ENCODE measurements at places on chromosomes 2 and 18.

GRCh38 chr2:10399358-10399757, 48.8 kb downstream of the ODC1 start:
- DNase-seq, result no peak

- DNase-seq, result no peak
Measured at GRCh38 chr2:135320465-135321355, 210.3 kb downstream of the ZRANB3 start.

GRCh38 chr2:88167740-88168139, 2.4 kb upstream of the THNSL2 start:
- no peak for DNase-seq

DNA sequence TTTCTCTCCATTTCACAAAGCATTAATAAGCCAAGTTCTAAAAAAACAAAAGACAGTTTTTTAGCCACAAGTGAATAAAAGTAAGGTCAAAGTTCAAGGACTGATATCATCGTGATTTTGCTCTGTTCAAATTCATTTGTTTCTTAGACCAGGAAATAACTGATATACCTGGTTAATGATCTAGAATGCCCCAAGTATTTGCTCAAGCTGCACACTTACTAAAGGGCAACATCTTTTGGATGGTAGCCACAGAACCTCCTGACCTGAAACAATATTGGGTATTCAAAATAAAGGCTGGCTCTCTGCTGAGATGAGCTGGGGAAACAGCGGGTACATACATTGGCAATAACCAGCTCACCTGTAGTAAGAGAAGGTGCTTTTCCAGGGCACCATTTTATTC, 314.7 kb upstream of the LYPD1 start:
- no peak for DNase-seq

- no peak for DNase-seq
Measured at GRCh38 chr2:1693723-1694122, 50.6 kb downstream of the PXDN start.

GRCh38 chr18:24011123-24011917, 3.2 kb upstream of the TTC39C start:
- peak; percentile 24 for DNase-seq

GRCh38 chr2:193988784-193989183, 1668.2 kb upstream of the SLC39A10 start:
- DNase-seq, result no peak

DNA sequence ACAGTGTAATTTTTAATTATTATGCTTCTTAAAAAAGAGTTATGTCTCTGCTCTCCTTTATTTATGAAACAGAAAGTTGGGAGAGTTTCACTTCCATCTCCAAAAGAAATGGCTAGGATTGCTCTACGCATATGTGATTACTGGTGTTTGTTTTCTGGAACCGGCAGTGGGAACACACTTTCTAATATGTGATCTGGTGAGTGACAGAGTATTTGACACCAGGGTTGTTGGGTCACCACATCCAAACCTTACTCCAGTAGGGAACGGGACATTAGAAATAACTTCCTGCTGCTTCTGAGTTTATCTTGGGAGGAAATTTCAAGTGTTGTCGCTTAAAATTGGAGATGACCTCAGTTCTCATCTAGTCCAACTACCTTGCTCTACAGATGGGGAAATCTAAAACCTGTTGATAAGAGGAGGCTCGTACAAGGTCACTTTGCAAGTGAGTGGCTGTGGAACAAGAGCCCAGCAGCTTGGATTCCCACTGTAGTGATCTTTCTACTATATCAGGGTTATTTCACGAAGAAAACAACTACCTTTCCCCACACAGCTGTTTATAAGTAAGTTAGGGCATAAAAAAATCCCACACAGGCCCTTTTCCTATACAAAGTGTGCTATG, 108.5 kb downstream of the TTC32 start:
- DNase-seq, result no peak

- DNase-seq, result no peak
Measured at GRCh38 chr18:35267161-35267651, 22.8 kb downstream of the ZSCAN30 start.

GRCh38 chr2:86628091-86628522, 4.4 kb upstream of the RNF103 start:
- no peak for DNase-seq

GRCh38 chr2:187084524-187084923, 235.6 kb upstream of the ZSWIM2 start:
- no peak for DNase-seq

GRCh38 chr18:55323051-55323994, 264.7 kb downstream of the TCF4 start:
- no peak for DNase-seq

GRCh38 chr2:127052057-127052770, 54.7 kb downstream of the BIN1 start:
- no peak for DNase-seq

DNA sequence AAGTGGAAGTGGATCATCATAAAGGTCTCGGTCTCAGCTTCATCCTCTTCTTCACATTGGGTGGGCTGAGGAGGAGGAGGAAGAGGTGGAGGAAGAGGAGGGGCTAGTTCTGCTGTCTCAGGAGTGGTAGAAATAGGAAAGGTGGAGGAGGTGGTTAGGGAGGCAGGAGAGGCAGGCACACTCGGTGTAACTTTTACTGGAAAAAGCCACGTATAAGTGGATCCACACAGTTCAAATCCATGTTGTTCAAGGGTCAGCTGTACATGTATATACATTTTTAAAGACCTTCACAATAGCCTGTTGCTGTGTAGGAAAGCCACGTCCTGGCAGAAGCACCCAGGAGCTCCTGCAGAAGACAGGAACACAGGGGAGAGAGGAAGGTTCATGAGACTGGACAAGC, 110.3 kb upstream of the RAB12 start:
- DNase-seq, result no peak

GRCh38 chr2:171260471-171261424, 100.1 kb upstream of the TLK1 start:
- peak; percentile 75 for DNase-seq

- peak; percentile 66 for DNase-seq
Measured at GRCh38 chr18:13437796-13438506, 219.4 kb downstream of the LDLRAD4 start.

GRCh38 chr2:232981767-232982360, 31.2 kb downstream of the NGEF start:
- no peak for DNase-seq

GRCh38 chr2:174112073-174112472, 136.3 kb downstream of the OLA1 start:
- DNase-seq, result no peak

- DNase-seq, result no peak
Measured at GRCh38 chr2:186303091-186303490, 183.0 kb upstream of the ZC3H15 start.

DNA sequence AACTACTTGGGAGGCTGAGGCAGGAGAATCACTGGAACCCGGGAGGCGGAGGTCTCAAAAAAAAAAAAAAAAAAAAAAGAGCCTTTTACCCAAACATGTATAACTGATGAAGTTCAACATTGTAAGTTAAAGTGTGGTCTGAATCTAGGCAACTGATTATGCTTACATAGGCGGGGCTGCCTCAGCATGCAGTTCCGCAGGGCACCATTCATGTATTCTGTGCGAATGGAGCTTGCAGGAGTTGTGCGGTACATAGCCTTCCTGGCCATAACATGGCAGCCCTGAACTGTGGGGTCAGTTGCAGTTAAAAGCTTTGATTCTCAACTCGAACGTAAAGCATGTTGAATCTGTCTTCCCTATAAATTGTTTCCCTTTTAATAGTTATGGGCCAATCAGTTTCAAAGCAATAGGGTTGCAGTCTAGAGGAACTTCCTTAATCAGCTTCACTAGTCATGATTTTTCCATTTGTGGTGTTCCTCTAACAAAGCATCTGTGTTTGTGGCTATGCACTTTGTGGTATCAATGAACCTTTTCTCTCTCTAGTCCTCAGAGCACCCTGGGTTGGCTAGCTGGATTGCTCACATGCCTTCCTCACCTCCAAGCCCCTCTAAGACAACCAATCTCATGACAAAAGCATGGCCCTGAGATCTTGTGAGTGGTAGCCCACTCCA, 30.6 kb upstream of the CEP68 start:
- DNase-seq, result no peak

DNA sequence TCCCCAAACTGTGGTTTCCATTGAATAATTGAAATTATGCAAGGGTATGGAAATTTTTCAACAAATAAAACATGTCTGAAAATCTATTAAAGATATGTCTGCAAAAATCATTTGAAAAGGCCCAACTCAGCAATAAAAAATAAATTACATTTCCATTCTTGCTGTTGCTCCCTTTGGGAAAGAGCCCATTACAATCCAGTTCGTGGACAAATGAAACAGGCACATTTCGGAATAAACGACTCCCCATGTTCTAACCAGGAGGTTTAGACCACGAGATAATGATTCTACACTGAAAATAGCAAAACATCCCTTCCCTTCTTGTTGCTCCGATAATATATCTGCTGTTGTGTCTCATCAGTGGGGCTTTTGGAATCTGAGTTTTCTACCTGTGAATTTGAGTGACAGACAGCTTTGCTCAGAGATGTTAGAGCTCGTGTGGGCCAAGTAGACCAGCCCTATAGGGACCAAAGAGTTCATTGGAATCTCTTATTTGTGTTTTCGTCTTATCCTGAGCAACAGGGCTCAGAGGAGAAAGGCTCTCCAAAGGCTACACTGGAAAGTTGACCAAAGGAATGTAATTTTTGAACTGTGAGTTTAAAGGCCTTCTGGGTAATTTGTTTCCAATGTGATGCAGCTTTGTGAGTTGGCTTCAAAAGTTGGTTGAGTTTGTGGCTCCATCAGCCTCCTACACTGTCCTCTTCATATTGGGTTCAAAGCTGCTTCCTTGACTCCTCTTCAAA, 119.5 kb downstream of the ACTR3 start:
- DNase-seq, result no peak

DNA sequence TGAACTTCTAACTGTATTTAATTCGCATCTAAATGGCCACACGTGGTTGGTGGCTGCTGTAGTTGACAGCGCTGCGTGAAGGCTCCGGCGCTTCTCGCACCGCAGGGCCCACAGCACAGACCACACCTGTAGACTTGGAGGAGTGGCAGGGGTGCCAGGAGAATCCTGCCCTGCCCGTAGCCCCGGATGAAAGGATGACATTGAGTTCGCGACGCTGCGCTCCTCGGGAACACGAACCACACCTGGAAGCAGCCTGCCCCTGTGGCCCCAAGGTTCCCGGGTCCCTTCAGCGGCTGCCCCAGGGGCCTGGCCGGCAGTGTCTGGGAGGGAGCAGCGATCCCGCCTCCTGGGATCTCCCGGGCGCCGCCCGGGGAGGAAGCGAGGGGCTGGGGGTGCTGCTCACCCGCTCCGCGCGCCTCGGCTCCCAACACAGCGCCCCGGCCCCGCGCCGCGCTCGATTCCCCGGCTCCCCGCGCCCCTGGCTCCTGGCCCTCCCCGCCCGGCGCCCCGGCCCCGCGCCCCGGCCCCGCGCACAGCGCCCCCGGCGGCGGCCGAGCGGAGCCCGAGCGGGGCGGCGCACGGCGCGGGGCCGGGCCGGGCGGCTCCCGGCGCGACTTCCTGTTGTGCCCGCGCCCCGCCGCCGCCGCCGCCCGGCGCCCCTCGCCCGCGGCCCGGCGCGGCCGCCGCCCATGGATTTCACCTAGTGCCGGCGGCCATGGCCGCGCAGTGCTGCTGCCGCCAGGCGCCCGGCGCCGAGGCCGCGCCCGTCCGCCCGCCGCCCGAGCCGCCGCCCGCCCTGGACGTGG, at the start of gene RNPEPL1:
Gene RNPEPL1 (plus strand): TSS at position 613 of the 806 bp plus-strand sequence. CDS start 103 bp downstream, at position 716.
- DNase-seq, result peak; percentile 57

DNA sequence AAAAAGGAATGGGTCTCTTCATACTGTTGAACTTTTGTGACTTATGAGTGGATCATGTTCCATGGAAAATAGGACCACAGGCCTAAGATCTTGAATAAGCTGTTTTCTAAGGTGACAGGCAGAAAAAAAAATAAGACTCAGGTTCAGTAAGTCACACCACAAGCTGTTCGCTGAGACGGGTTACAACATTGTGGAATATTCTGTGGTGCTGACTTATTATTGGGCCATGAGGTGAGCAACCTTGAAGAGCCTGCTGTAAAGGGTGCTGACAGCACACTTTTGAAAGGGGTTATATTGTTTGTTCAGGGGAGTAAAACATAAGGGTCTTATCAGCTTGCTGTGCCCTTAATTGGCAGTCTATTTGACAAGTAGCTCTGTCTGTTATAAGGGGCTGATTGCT, 439.8 kb upstream of the SLC14A2 start:
- no peak for DNase-seq

DNA sequence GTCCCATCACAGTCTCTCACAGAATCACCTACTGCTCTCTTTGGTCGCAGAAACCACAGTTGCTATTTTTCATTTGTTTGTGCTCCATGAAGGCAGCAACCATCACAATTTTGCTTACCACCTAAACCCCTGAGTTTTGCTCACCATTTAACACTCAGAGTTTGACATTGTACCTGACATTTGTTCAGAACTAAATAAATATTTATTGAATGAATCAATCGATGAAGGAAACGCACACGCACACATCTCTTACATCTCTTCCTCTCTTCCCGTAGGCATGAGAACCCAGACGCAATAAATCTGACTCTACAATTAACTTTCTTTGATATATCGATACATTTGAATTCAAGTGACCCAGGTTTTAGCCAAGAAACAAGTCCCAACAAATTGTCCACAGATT, 105.5 kb upstream of the RNF152 start:
- DNase-seq, result no peak

DNA sequence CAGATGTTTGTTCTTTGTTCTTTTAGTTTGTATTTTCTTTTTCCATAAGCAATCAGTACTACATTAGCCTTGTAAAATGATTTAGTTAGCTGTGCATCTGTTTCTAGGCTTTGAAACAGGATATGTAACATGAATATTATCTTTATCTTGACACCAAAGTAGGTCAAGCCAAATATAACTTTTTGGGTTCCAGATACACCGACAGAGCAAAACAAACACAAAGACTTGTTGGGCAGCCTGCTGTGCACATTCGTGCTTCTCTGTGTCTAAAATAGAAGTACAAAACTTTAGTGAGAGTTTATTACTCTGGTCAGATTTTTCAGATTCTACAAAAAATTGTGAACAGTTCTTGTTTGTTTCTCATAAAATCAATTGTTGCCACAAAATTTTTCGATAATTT, 1059.3 kb upstream of the GYPC start:
- no peak for DNase-seq

GRCh38 chr2:152122161-152122560, 23.3 kb upstream of the CACNB4 start:
- no peak for DNase-seq
